ENCODE measurements at places on chromosomes 13 and 19.
A peak's percentile ranks its signal among the peaks of the same experiment; 100 is the strongest.

- no peak for DNase-seq
Measured at GRCh38 chr13:34346626-34347025, 528.7 kb downstream of the RFC3 start.

DNA sequence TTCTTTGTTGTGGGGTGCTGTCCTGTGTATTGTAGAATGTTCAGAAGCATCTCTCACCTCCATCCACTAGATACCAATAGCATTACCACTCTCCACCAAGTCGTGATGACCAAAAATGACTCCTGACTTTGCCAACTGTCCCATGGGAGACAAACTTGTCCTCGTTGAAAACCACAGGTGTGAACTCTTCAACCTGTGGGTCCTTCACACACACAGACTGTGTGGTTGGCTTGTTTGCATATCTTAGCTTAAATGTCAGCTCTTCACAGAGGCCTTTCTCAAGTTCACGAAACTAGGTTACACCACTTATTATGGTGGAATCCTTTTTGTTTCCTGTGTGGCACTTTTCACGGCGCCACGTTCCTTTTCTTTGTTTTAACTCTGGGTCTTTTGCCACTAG lies 6.8 kb downstream of the GPC5 start:
- DNase-seq: no peak

GRCh38 chr19:48284896-48285295 lies 15.0 kb downstream of the ZNF114 start:
- no peak for DNase-seq

DNA sequence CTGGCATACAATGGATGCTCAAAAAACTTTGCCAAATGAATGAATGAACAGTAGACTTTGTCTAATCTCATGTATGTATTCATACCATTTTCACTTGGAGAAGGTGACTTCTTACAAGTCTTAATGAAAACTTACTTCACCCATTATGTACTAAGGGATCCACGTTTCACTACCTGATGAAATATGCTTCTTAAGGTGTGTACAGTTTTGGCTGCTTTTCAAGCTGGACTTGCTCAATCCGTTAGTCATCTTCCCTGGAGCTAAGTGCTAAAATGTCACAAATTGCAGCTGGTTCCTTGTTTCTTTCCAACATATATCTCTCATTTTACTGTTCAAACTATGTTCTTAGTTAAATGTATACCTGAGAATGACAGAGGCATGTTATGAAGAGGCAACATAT lies 4.2 kb upstream of the CCNA1 start:
- DNase-seq: no peak

DNA sequence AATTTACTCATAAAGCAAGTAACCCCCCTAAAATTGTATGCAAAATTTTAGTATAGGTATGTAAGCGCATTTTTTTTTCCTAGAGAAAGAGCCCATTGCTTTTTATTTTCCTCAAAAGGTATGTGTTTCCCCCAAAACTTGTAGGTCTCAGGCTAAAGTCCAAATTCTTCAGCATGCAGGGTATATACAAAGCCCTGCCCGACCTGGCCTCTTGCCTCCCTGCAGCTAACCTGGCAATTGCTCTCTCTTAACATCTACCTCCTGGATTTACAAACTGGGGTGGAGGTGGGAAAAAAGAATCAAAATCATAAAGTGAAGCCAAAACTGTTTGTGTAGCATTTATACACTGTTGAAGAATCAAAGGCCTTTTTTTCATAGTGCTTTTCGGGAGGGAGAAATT lies 107.8 kb downstream of the KCNRG start:
- no peak for DNase-seq

GRCh38 chr13:75175575-75175974 lies 306.4 kb downstream of the TBC1D4 start:
- DNase-seq: no peak

- no peak for DNase-seq
Measured at GRCh38 chr19:35013820-35014754, 14.0 kb downstream of the GRAMD1A start.

GRCh38 chr13:76882431-76882830 lies 3.8 kb downstream of the KCTD12 start:
- DNase-seq: peak; percentile 52

GRCh38 chr13:24282256-24282655 lies 27.1 kb upstream of the C1QTNF9 start:
- no peak for DNase-seq

DNA sequence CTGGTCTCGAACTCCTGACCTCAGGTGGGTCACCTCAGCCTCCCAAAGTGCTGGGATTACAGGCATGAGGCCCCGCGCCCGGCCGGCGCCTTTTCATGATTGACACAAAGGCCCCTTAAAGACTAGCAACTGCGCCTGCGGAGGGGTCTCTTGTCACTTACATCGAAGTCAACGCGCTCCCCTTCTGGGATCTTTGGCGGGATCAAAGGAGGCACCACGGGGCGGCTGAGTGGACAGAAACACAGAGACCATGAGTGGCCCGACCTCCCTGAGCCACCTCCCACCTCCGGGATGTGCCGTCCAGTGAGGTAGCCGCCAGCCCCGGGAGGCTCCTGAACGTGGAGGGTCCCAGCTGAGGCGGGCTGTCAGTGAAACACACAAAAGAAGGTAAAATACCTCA lies 7.3 kb downstream of the TNNT1 start:
- no peak for DNase-seq

DNA sequence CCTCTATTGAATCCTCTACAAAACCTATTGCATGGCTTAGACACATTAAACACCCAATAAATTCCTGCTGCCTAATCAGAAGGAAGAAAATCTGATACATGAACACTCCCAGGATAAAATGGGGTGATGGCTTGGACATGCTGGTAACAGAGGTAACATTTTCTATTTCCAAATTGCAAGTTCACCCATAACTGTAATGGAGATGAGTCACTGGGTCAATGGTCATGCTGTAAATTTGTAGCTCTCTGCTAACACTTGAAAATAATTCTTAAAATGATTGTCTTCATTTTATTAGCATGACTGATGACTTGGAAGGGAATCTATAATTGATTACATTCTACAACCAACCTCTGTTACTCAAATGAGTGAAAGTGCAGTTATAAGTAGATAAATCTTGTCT lies 434.1 kb downstream of the FGF14 start:
- DNase-seq: no peak

GRCh38 chr13:110498327-110498726 lies 63.2 kb downstream of the RAB20 start:
- DNase-seq: no peak

DNA sequence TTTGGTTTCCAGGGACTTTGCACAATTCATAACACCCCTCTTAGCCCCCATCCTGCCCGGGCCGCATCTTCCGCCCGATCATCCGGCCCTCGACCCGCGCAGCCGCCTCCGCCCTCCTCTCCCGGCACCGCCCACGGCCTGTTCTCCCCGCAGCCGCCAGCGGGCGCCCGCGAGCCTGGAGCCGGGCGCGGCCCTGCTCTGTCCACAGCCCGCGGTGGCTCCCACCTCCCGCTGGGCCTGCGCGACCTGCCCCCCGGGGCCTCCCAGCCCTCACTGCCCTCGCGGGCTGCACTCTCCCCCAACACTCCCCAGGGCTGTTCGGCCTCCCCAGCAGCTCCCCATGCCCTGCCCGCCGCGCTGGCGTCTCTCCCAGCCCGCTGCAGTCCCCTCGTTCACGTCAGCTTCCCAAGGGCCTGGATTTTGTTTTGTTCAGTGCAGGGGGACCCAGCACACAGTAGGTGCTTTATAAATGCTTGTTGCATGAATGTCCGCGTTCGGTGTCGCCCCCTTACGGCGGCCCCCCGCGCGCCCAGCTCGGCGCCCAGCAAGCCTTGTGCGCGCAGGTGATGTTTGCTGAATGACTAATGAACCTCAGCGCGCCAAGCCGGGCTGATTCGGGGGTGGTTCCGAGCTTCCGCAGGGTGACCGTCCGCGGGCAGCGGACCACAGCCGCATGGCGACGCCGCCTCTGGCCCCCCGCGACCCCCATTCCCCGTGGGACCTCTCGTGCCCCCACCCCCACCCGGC lies 4.6 kb upstream of the APC2 start:
- peak; percentile 67 for DNase-seq
